Lower lobe of right lung (tissue), 2 donors: ENCODE measurements at places on chromosomes 2 and 18.

DNA sequence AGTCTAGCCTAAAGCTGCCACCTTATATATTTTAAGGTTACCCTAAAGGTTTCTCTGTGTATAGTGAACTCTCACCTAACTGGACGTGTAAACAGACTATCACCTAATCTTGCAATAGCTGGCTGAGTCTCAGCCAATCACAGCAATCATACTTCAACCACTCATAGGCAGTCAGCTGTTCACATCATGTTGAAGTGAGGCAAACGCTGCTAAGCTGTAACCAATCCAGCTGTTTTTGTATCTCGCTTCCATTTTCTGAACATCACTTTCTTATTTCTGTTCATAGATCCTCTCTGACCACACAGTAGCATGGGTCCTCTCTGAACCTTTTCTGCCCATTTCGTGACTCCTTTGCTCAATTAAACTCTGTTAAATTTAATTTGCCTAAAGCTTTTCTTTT is 468.2 kb upstream of the POU3F3 start:
- DNase-seq = no peak

DNA sequence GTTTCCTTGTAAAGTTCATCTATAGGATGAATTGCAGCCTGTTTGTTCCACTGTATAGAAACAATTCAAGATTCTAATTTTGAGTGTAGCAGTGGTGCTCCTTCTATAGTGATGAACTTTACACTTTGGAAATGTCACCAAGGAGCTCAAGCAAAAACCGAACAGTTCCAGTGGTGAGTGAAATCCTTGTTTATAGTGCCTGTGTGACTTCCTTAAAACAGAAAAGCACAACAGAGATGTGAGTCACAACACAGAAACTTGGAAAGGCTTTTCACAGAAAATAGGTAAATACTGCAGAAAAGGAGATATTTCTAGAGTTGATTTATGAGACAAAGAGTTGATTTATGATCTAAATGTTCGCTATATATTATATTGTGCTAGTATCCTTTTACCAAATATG is 482.0 kb downstream of the PTPRM start:
- no peak for DNase-seq

- DNase-seq = peak; percentile 19
Observed at GRCh38 chr2:240234503-240234951, 94.1 kb upstream of the OTOS start.

- DNase-seq = no peak
Observed at GRCh38 chr2:11914455-11914854, 168.0 kb downstream of the LPIN1 start.

DNA sequence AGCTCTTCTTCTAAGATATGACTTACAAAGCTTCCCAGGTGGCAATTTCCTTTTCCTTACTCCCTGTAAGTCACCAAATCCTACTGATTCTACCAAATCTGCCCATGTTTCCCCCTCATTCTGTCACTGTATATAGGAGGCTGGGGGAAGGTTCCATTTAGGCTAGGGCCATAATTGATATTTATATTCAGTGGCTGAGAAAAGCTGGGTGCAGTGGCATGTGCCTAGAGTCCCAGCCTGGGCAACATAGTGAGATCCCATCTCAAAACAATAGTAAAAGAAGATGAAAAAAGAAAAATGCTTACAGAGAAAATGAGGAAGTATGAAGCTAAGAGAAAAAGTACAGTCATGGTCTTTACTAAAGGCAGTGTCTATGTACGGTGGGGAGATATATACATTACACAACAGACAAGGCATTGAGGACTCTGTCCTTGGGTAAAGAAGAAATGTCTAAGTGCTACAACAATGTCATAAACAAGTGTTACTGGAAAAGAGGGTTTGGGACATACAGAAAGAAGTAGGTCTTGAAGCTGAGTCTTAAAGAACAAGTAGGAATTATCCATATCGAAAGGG is 4.8 kb downstream of the CWC22 start:
- no peak for DNase-seq

DNA sequence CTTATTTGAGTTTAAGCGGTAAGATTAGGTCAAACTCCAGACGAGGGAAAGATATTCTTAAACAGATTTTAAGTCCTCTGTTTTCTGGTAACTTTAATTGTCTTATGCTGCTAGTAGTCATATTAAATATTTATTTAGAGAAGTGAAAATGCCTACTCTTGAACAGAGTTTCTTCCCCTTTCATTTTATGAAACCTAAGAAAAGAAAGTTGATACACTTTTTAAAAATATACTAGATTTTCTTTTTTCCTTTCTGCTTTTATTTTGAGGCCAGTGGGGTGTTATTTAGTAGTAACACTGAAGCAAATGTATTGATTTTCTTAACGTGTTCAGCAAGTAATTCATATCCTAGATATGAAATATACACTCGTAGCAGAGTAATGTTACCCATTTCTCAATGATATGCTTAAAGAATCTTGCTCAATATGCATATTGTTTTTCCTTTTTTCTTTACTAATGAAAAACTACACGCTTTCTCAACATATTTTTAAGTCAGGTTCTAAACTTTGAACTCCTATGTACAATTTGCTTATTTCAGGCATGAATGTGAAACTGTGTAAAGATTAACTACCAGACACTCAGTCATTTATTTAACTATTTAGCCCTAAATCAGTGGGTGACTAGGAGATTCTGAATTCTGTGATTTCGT is 691 bp downstream of the KYNU start:
- DNase-seq = no peak

DNA sequence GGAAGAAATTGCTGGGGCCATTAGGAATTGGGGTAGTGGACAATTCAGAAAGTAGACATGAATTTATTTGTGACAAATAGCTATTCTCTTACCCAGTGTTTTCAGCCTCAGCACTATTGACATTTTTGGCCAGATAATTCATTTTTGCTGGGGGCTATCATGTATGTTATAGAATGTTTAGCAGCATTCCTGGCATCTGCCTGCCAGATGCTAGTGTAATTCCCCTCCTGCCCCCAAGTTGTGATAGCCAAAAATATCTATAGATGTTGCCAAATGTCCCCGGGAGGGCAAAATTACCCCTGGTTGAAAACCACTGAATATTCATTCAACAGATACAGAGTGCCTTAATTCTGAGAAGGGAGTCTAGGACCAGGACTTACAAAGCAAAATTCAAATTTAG is 183.6 kb downstream of the BABAM2 start:
- no peak for DNase-seq

GRCh38 chr2:26979741-26980140 is 9.3 kb downstream of the MAPRE3 start:
- no peak for DNase-seq

DNA sequence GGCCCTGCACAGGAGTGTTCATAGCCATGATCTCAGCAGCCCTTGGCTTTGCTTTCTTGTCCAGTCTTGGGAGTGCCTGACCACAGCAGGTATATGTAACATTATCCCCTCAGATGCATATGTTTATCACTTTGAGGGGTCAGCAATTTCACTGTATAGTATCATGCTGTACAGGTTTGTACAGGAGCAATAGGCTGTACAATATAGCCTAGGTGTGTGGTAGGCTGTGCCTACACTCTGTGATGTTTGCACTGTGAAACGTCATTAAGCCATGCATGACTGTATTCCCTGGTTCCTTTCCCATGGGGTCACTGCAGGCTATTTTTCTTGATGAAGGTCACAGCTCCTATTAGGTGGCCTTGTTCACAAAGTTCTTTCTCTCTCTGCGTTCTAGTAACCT is 4.7 kb upstream of the IL36G start:
- DNase-seq = no peak

GRCh38 chr2:33478968-33479731 is 2.7 kb downstream of the RASGRP3 start:
- DNase-seq = no peak

DNA sequence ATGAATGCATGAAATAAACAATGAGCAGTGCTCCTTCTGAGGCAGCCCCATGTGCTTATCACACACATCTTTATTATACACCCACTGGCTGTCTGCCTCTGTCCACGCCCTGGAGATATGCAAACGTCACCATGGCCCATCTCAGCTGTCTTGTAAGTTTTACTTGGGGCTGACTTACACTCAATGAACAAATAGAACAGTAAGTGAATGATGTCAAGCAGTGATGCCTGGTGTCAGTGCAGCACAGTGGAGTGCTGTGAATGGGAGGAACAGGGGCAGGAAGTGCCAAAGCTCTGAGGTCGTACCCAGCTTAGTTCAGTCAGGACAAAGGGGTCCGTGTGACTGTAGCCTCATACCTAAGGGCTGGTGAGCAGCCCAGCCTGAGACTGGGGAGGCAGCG is 659.5 kb upstream of the HS6ST1 start:
- no peak for DNase-seq

GRCh38 chr18:44725300-44726058 is 44.8 kb downstream of the SETBP1 start:
- no peak for DNase-seq

- DNase-seq = peak; percentile 65
Observed at GRCh38 chr2:3780477-3781402, 77.4 kb downstream of the DCDC2C start.

DNA sequence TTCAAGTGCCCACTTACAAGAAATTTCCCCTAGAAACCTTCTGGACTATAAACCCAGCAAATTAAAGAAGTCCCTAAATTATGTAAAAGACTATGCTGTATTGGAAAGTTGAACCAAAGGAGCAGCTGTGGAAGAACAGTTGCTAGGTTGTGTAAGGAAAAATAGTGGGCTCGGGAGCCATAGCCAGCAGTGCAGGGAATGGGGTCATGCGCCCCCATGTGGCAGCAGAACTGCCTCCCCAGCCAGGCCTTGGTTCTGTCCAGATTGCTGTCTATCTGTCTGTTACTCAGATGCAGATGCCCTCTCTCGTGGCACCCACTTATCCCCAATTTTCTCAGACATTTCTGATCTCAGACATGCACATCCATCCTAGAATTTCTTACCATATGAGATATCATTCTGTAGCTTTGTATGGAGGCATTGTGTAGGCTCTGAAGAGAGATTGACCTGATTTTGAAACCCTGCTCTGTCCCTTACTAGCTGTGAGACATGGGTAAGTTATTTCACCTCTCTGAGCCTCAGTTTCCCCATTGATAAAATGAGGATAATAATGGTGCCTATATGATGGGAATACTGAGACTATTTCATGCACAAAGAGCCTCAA is 258.3 kb downstream of the SS18 start:
- peak; percentile 58 for DNase-seq

- DNase-seq = no peak
Observed at GRCh38 chr18:41870191-41870590, 84.8 kb upstream of the PIK3C3 start.

DNA sequence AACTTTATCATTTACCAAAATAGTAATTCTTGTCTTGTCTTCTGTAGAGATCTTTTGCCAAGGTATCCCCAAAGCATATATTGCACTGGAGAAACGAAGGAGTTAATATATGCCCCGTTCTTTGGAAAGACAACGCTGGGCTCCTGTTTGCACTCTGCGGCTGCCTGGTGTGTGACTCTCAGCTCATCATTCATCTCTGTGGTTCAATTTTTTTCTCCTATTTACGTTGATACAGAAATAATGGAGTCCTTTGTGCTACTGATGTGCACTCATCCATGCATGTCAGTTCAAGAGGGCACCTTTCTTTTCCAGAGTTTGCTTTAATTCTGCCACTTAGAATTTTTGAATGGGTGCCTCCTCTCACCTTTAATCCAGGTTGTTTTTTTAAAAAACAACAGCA is 655.5 kb downstream of the DCDC2C start:
- DNase-seq = no peak

DNA sequence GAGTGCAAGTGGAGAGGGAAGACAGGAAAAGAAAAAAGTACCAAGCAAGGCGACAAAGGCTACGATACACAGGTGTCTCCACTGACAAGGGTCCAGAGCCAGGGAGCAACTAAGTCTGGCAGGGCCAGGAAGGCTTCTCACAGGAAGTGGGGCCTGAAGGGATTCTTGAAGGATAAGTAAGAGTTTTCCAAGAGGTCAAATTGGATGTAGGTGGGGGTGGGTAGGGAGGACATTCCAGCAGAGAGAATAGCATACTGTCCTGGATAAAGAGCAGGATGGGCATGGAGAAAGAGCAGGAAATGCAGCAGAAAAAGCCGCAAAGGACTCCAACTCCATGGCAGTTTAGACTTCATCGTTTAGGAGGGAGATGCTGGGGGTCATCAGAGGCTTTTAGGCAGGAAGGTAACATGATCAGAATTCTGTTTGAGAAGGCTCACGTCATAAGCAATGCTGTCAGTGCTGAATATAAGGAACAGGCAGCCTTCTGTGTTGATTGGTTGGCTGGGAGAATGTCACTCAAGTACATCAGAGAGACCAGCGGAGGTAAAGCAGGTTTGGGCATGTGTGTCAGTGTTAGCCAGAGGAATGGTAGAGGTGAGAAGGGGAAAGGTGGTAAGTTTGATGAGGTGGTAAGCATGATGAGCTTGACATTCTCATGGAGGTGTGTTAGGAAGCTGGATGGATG is 35.1 kb downstream of the ARHGAP25 start:
- DNase-seq = no peak

DNA sequence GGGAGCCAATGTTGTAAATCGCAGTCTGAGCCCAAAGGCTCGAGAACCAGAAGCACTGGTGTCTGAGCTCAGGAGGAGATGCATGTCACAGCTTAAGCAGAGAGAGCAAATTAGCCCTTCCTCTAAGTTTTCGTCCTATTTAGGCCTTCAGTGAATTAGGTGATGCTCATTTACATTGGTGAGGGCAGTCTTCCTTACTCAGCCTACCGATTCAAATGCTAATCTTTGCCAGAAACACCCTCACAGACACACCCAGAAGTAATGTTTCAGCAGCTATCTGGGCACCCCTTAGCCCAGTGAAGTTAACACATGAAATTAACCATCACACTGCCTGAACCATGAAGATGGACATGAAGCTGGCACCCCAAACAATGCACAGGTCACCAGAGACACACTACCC is 385.1 kb downstream of the STK39 start:
- no peak for DNase-seq

GRCh38 chr2:86372641-86373502 is 35.4 kb upstream of the REEP1 start:
- DNase-seq = no peak

DNA sequence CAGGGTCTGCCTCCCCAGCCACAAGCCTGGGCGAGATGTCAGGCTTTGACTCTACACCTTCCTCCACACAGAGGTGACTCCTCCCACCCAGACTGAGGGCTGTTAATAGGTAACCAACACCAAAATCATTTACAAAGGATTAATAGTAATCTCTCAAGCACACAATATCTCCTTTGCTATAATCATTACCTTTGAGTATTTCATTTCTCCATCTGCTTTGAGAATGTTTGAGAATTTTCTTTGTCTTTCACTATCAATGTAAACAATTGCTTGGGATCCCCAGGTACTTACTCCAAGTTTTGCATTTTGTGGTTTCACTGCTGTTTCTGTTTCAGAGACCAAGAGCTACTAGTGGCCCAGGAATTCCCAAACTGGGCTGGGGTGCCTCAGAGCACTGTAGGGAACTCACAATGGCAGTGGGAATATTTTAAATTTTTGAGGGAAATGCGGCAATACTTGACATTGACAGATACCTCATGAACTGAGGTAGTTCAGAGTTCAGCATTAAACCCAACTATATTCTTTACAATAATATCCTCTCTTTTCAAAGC is 166.4 kb upstream of the MGAT5 start:
- no peak for DNase-seq
